ENCODE measurements at places on chromosomes 6 and 20.

DNA sequence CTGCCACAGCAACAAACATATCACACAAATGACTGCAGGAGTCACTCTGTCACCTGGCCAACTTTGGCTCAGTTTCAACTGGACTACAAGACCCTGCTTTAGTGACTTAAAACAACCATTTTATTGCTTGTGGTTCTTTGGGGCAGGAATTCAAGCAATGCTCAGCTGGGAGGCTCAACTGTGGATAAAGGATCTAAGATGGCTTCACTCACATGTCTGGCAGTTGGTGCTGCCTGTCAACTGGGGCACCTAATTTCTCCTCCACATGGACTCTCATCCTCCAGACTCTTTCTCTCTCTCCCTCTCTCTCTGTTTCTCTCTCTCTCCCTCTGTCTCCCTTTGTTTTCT, 2.8 kb upstream of the EPB41L2 start:
- no peak for DNase-seq

GRCh38 chr6:130611366-130611765, 215.8 kb upstream of the SMLR1 start:
- no peak for DNase-seq

- DNase-seq, result peak; percentile 42
Observed at GRCh38 chr20:856361-856775, 22.9 kb downstream of the FAM110A start.

GRCh38 chr6:157300436-157300835, 22.9 kb downstream of the TMEM242 start:
- DNase-seq, result no peak

- no peak for DNase-seq
Observed at GRCh38 chr20:20864351-20865096, 152.1 kb upstream of the RALGAPA2 start.

DNA sequence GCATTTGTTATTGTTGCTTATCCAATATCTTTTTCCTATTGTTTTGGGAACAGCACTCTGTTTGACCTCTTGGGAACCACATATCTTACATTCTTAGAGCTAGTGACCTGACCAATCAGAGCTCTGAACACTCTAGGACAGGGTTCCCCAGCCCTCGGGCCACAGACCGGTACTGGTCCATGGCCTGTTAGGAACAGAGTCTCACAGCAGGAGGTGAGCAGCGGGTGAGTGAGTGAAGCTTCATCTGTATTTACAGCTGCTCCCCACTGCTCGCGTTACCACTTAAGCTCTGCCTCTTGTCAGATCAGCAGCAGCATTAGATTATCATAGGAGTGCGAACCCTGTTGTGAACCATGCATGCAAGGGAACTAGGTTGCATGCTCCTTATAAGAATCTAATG, 226.0 kb upstream of the TSHZ2 start:
- DNase-seq, result no peak

GRCh38 chr20:51382111-51382985, 160.2 kb downstream of the NFATC2 start:
- no peak for DNase-seq

GRCh38 chr6:7314414-7314813, 1.4 kb upstream of the SSR1 start:
- DNase-seq, result no peak

DNA sequence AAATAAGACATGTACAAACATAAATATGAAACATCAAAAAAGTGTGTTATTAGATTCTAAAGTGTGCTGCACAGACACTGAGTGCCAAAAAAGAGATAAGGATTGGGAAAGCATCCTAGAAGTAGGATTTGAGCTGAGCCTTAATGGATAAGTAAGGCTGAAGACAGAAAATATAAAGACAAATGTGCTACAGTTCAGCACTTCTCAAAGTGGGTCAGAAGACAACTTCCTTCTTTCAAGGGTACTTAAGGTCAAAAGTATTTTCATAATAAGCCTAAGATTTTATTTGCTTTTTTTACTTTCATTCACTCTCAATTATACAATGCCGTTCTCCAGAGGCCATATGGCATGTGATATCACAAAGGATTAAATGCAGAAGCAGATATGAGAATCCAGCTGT, 16.8 kb downstream of the USP45 start:
- no peak for DNase-seq

- no peak for DNase-seq
Observed at GRCh38 chr6:82711105-82711827, 347.6 kb downstream of the TPBG start.

GRCh38 chr6:53269827-53270226, 78.9 kb downstream of the ELOVL5 start:
- no peak for DNase-seq

GRCh38 chr20:57940868-57941522, 231.2 kb upstream of the PMEPA1 start:
- DNase-seq, result no peak

GRCh38 chr20:24979036-24979960, 13.3 kb downstream of the APMAP start:
- DNase-seq, result no peak

- DNase-seq, result peak; percentile 52
Observed at GRCh38 chr6:53199156-53199555, 50.5 kb upstream of the GCM1 start.

DNA sequence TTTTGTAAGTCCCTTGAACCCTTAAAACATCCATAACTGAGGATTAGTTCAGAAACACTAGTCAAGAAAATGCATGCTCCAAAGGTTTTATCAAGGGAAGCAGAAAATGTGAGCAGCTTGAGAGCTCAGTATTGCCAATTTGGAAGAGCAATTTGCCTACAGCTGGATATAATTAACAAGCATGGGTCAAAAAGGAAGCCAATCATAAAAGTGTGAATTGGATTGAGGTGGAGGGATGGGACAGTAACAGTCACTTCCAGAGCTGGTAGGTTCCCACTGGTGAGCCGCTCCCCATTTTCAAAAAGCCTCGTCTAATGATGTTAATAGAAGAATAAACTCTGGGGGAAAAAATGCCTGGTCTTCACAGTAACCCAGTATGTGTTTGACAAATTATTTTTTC, 5.0 kb upstream of the PTPRK start:
- DNase-seq, result no peak

GRCh38 chr6:161151660-161152526, 122.0 kb downstream of the AGPAT4 start:
- no peak for DNase-seq

DNA sequence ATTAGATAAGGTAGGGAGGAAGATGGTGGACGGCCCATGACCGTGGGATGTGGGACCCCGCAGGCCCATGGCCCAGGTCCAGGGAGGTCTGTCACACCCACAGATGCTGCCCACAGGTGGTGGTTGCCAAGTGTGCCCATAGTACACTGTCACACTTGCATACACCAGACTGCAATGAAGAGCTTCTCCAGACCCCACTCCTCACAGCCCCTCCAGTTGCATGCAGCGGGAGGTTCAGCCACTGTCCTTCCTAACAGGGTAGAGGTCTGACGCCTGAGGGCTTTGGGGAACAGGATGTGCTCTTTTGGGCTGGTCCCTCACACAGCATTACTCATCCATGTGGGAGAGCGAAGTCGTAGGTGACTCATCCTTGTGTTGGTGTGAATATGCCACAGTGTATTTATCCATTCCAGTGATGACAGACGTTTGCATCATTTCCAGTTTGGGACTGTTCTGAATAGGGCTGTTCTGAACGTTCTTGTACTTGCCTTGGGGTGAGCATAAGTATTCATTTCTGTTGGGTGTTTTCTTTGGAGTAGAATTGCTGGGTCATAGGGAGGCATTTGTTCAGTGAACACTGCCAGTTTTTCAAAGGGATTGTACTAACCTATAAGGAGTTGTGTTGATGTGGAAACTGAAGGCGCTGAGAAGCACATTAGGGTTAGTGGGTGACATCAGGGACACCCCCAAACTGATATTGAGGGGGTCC, 10.1 kb upstream of the PYGB start:
- DNase-seq, result peak; percentile 97

- DNase-seq, result peak; percentile 76
Observed at GRCh38 chr6:148464319-148465010, 121.8 kb downstream of the SASH1 start.

DNA sequence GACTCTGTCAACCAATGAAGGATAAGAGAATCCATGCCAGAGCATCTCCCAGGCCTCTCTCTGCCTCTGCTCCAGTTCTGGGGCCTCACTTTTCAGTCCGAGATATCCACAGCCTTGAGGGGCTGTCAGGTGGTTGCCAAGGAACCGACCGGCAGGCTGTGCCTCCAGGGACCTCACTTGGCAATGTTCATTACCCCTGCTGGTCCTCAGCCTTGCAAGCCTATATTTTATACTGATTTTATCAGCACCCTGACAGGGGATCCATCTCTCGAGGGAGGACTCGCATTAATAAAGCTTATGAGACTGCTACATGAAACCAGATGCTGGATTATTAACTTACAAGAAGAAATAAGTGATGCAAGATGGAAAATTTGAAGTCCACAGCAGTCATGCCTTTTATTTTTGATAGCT, 39.9 kb downstream of the TMC2 start:
- DNase-seq, result no peak

GRCh38 chr20:2840967-2841531, 504 bp downstream of the VPS16 start:
- DNase-seq, result peak; percentile 66

DNA sequence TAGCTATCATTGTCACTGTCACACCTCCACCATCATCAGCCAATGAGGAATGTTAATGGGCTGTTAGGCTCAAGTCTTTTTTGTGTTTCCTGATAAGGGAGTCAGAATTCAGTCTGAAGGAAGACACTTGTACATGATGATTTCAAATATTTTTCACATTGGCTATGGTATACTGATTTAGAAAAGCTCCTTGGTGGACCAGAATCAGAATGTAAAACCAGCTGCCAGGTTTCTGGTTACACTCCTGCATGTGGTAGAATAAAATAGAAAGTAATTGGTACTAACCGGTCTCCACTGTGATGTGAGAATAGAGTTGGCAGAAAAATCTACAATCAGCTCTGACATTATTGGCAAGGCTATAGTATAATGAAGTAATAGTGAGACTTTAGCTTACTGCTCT, 10.7 kb downstream of the COL9A1 start:
- no peak for DNase-seq

- no peak for DNase-seq
Observed at GRCh38 chr6:38153076-38153797, 333.7 kb downstream of the ZFAND3 start.

DNA sequence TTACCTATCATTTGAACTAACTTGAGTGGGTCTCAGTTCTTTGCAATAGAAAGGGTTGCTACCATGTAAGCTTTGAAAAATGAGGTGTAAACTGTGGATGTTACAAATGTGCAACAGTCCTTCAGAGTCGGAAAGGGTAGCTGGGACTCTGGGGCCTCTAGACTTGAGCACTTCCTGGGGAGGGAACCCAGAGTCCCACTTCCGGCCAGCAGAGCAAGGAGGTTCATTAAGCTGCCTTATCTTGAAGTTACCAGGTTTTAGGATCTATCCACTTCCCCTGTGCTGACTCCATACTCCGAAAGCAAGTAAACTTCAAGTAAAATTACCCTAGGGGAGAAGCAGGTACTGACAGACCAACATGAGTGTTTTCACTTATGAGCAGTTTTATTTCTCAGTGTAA, 9.4 kb downstream of the TRIM10 start:
- no peak for DNase-seq

- peak; percentile 46 for DNase-seq
Observed at GRCh38 chr6:112040956-112041355, 12.9 kb upstream of the CCN6 start.

DNA sequence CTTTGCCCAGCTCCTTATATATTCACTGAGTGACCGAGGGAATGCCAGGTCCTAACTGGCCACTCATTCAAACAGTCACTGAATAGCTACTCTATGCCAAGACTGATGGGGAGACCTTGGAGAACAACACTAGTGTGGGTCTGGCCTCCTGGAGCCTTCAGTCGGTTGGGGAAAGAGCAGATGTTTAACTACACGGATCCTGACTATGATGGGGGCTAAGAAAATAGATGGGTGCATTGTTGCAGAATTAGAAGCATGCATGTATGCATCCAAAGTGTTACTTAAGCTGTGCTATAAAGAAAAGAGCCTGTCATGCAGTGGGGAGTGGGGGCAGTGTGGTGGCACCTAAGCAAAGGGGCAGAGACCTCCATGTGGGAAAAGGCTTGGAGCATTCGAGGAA, 6.5 kb downstream of the FKBP1A start:
- DNase-seq, result no peak

DNA sequence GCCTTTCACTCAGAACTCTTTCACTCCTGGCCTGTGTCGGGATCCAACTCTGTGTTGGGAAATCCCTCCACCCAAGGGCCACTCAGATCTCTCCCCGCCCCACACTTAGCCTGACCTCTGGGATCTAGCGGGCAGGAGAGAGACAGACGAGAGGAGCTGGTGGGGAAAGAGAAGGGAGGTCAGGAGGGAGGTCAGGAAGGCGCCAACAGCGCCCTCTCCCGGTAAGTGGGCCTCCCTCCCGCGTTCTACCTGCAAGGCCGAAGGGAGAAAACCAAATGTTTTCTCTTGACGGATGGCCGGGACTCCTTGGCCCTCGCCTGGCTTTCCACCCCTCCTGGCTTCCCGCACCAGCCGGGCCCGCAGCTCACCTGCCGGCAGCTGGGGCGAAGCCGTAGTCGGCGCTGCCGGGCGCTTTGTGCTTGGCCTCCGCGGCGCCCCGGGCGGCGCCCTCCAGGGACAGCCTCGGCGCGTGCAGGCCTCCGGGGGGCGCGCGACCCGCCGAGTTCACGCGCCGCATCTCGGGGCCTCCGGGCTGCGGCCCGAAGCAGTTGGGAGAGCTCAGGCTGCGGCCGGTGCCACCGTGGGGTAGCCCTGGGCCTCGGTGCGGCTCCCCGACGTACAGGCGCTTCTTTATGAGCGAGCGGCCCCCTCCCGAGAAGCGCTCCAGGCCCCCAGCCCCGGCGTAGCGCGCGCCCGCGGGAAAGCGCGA, 38.2 kb downstream of the C6orf132 start:
- peak; percentile 76 for DNase-seq

GRCh38 chr6:83463886-83464285, 33.0 kb upstream of the ME1 start:
- DNase-seq, result peak; percentile 84

- no peak for DNase-seq
Observed at GRCh38 chr6:111683157-111683556, 77.5 kb upstream of the TRAF3IP2 start.

- no peak for DNase-seq
Observed at GRCh38 chr6:100658486-100658885, 193.8 kb upstream of the SIM1 start.

GRCh38 chr6:90198758-90199425, 97.8 kb downstream of the BACH2 start:
- DNase-seq, result no peak

DNA sequence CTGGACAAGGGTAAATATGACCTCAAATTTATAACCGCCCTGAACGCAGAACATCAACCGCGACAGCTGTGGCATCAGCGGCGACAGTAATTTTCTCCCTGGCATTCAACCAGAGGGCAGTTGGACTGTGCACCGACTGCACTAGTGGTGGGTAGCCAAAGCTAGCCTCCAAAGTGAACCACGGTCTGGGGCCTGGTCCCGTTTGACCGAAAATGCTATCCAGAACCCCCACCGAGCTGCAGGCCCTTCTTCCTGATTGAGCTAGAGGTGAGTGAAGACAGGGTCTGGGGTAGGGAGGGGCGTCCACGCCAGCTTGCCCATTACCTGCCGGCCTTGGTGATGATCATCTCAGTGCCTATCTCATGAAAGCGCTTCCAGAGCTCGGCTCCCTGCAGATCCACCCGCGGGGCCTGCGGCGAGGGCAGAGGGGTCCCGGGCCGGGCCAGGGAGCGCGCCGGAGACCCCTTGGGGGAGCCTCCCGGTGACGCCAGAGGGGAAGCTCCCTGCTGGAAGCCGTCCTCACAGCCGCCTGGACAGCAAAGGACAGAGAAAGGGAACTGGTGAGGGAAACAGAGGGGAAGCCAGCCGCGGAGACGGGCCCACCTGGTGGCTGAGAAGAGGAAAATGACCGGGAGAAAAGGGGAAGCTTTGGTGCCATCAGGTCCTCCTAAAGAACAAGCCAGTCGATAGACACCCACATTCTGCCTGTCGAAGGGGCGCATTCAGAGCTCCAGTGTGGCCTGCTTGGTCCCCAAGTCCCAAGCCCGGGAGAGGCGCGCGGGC, 2.0 kb downstream of the TBX18 start:
- DNase-seq, result no peak
